ENCODE measurements at places on chromosomes 4 and X.

- DNase-seq, result no peak
Observed at GRCh38 chr4:5300283-5300682, 249.0 kb downstream of the STK32B start.

DNA sequence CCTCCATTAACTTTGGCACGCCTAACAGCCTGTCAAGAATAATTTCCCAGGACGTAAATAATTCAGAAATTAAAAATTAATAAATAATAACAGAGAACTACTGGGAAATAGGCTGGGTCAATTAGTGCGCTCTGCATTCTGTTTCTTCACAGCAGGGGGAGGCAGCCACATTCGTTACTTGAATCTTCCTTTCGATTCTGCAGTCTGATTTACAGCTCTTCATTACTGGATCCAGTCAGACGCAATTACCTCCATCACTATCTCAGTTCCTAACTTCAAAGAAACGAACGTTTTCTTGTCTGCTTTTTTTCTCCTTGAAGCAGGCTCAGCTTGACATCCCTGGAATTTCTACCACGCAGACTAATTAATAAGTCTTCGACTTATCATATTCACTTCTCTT is 9.0 kb upstream of the RPL34 start:
- DNase-seq, result no peak

GRCh38 chr4:27414887-27415731 is 554.5 kb downstream of the STIM2 start:
- no peak for DNase-seq

DNA sequence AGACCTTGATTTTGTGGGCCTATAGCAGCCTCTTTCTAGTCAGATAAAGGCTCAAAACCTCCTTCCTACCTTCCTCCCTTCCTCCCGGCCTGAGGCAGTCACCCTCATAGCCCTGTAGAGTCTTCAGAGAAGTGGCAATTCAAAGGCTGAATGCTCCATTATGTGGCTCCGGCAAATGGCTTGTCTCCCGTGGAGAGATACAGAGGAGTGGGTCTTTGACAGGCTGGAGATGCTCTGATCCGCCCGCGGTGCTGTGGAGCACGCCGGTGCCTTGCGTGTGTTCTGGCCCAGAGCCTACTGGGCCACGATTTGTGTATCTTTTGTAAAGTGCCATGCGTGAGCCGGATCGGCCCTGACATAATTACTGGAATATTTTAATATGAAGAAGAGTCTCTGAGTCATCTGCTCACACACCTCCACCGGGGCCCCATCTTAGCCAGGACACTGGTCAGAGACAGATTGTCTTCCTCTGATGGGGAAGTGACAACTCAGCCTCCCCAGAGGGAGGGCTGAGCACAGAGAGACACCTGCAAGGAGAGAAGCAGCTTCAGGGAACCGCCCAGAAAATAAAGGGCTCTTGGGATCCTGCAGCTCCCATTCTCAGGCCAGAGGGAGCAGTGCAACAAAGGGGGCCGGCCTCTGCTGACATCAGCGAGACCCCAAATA is 88.7 kb downstream of the DCTD start:
- DNase-seq, result no peak

DNA sequence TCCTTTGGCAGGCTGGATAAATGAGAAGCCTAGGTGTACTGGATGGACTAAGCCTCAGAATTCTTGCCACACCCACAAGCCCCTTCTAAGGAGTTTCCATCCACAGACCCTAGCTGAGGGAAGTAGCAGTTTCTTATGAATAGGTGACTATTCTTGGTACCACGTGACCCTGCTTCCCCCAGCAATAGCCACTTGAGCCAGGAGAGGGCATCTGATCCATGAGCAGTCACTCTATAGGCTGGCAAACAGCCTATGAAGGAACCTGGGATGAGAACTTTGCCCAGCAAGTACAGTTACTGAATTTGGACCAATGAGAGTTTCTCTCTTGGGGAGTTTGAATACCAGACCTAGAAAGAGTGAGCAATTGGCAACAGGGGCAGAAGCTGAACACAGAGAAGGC is 84.0 kb downstream of the RTL9 start:
- DNase-seq, result no peak

GRCh38 chr4:111633663-111634266 is 511.5 kb upstream of the FAM241A start:
- no peak for DNase-seq

GRCh38 chrX:136016881-136017280 is 31.6 kb downstream of the SLC9A6 start:
- DNase-seq, result no peak

- no peak for DNase-seq
Observed at GRCh38 chrX:69568828-69569227, 47.1 kb upstream of the EDA start.

GRCh38 chr4:14196131-14196530 is 568.6 kb upstream of the BOD1L1 start:
- no peak for DNase-seq

GRCh38 chr4:25755911-25756310 is 100.3 kb downstream of the SLC34A2 start:
- no peak for DNase-seq

- DNase-seq, result no peak
Observed at GRCh38 chr4:2591189-2591588, 54.7 kb downstream of the FAM193A start.

- no peak for DNase-seq
Observed at GRCh38 chr4:52096048-52096447, 44.9 kb downstream of the SPATA18 start.

DNA sequence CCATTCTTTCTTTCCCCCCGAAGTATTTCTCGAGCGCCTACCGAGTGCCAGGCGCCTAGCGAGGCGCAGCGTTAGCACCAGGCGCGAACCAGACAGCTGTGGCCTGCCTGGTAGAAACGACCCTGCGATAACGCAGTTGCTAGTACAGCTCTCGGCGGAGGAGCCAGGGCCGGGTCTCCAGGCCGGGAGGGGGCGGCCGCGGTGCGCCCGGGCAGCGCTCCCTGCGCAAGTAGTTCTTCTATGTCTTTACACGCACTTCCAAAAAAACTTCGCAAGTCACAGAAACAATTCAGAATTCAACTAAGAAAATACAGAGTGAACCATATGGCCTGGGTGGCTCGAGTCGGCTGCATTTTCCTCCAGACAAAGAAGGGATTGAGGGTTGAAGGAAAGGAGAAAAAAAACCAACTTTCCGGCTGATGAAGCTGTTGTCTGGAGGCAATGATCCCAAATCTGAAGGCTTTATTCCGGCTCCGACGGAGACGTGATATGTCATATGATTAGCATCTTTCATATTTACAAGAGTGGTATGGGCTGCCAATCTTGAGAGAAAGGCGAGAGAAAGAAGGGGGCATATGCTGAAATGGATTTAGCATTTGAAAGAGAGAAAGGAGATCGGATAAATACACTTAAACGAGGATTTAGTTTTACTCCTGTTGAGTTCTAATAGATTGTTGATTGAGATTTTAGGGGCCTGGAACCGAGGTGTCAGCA is 7.2 kb upstream of the NEUROG2 start:
- no peak for DNase-seq

- no peak for DNase-seq
Observed at GRCh38 chrX:45428831-45429230, 228.2 kb upstream of the DIPK2B start.

GRCh38 chr4:79147251-79147650 is 178.6 kb downstream of the NAA11 start:
- DNase-seq, result no peak

DNA sequence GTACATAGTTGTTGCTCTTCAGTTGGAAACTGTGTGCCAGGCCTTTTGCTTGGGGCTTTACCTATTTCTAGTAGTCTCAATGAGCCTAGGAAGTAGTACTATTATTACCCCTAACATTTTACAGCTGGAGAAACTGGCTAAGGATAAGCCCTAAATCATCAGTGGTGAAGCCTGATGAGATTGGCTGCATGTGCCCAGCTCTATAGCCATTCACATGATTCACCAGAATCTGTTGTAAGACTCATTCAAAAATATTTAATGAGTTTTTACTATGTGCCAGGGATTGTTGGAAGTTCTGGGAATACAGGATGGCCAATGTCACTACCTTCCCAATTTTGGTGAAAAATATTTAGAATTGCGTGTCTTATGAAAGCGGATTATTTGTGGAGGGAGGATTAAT is 2.8 kb downstream of the KIT start:
- no peak for DNase-seq

- DNase-seq, result peak; percentile 47
Observed at GRCh38 chr4:130478406-130478805, 1382.5 kb downstream of the C4orf33 start.

GRCh38 chr4:87855559-87855958 is 22.8 kb downstream of the MEPE start:
- DNase-seq, result no peak
